ENCODE measurements at places on chromosomes 6 and 20.

GRCh38 chr20:10356628-10357027 lies 77.4 kb downstream of the MKKS start:
- no peak for DNase-seq

- no peak for DNase-seq
These were observed 27.7 kb downstream of the EIF2S2 start for GRCh38 chr20:34084227-34084923.

DNA sequence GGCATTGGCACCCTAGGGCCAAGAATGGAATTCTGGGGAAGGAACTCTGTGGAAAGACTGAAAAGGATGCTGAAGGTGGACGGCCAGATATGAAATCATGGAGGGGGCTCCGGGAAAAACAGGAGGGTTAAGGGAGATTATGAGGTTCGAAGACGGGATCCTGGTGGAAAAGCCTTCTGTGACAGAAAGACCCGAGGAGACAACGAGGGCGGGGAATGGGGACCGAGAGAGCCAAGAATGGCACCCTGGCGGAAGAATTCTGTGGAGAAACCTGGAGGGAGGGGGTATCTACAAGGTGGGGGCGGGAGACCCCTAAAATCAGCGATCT lies 426 bp downstream of the TRMT6 start:
- DNase-seq = no peak

- no peak for DNase-seq
These were observed 16.1 kb upstream of the LMBRD1 start for GRCh38 chr6:69812746-69813427.

- DNase-seq = no peak
These were observed 21.2 kb downstream of the RAB22A start for GRCh38 chr20:58330687-58331086.

GRCh38 chr20:5488823-5489222 lies 172.1 kb upstream of the PROKR2 start:
- no peak for DNase-seq

GRCh38 chr6:22302838-22303237 lies 6.0 kb upstream of the PRL start:
- DNase-seq = no peak

DNA sequence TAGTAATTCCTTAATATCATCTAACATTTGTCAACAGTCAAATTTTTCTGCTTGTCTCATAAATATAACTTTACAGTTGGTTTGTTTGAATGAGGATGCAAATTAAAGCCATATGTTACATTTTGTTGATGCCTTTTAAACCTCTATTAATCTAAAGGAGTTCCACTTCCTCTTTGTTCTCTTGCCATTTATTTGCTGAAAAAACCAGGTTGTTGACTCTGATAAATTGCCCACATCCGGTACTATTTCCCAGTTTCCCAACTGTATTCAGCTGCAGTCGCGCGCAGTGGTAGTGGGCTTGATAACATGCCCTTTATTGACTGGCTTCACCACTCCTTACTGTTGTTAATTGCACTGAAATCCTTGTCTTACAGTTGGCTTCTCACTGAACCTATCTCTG lies 32.8 kb upstream of the SIRPB2 start:
- no peak for DNase-seq

GRCh38 chr20:50421356-50422340 lies 88.5 kb upstream of the PTPN1 start:
- DNase-seq = no peak

DNA sequence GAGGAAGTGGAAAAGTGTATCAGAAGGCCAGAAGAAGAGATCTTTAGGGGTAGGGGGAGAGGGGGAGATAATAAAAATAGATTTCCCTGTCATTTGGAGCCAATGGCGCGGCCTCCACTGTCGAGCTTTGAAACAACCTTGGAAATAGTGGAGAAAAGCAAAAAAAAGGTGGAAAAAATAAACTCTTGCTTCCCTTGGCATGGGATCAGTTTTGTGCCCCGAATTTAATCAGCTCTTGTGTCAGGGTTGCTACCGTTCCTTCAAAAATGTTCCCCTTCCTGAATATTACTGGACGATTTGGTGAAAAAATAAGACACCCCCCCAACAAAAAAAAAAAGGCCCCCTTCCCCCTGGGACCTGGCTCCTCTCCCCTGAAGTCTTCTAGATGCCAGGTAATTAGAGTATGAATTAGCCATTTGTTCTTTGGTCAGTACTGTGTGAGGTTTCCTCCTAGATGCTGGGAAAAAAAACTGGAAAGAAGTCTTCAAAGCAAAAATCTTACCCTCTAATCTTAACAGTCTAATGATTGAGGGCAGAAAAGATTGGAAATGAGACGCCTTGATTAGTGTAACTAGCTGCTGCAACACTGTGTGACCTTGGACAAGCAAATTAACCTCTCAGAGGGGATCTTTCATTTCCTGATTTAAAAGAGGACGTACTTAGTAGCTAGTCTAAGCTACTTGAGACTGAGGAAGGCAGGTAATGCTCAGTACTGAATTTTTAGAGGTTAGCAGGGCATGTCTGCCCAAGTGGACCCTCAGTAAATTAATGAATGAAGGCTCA lies 872 bp upstream of the RBM39 start:
- no peak for DNase-seq

DNA sequence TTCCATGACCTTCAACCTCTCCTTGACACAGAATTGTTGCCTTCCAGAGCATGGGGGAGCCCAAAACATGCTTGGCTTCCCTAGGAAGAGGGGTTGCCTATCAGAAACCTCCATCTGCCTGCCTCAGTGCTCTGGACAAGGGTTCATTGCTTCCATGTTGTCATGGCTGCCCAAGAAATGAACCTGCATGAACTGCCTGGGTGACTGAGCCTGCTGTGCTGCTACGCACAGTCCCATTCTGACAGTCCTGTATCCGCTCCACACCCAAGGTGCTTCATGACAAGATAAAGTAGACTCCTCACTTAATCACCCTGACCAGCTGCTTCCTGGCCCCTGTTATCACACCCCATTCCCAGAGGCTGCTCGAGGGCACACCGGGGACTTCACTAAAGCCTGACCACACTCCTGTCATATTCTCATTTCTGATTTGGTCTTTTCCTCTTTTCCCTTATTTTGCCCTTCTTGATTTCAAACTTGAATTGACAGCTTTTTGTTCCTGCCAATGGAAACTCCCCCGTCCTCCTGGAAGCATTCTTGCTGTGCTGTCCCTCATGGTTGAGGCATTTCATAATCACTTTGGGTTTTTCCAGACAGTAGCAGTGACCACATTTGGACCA lies 31.9 kb downstream of the GMPR start:
- no peak for DNase-seq

DNA sequence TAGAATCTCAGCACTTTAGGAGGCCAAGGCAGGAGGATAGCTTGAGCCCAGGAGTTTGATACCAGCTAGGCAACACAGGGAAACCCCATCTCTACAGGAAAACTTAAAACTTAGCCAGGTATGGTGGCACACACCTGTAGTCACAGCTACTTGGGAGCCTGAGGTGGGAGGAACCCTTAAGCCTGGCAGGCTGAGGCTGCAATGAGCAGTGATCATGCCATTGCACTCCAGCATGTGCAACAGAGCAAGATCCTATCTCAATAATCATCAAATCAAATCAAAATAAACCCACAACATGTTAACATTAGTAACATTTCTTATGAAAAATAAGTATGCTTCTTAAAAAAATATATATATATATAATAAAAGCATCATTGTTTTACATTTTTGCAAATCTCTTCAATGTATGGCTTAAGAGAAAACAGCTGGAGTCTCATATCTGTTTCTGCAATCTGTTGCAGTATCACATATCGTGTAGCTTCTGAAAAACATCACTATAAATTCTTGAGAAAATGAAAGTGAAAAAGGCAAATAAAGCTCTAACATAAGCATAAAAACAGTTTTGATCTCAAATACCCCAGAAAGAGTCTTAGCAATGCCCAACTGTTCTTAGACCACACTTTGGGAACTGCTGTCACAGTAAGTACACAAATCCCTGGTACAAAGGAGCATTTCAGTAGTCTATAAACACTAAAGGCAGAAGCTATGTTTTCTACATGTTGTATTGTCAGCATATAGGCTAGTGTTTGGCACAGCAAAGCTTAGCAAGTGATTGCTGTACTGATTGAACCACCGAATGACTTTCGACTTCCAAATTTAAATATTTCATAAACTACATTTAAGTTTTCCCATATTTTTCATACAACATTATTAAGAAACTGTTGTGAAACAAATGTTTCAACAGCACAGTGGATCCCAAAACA lies 8.0 kb downstream of the MMUT start:
- DNase-seq = no peak

- DNase-seq = no peak
These were observed 131.7 kb downstream of the DNAH8 start for GRCh38 chr6:38846844-38847243.

DNA sequence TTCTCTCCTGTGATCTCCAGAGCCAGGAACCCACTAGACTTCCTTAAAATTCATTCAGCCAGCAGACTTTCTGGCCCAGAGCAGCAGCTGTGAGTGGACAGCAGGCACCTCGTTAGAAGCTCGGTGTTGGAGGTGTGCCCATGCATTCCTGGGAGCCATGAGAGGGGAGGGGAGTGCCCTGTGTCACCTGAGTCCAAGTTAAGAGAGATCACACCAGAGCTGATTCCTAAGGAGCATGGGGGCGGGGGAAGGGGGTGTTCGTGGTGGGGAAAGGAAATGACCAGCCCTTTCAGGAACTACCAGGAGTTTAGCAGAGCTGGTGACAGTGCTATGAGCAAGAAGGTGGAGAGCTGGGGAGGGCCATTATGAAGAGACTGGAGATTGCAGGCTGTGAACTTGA lies 46.9 kb downstream of the GFRA4 start:
- no peak for DNase-seq

DNA sequence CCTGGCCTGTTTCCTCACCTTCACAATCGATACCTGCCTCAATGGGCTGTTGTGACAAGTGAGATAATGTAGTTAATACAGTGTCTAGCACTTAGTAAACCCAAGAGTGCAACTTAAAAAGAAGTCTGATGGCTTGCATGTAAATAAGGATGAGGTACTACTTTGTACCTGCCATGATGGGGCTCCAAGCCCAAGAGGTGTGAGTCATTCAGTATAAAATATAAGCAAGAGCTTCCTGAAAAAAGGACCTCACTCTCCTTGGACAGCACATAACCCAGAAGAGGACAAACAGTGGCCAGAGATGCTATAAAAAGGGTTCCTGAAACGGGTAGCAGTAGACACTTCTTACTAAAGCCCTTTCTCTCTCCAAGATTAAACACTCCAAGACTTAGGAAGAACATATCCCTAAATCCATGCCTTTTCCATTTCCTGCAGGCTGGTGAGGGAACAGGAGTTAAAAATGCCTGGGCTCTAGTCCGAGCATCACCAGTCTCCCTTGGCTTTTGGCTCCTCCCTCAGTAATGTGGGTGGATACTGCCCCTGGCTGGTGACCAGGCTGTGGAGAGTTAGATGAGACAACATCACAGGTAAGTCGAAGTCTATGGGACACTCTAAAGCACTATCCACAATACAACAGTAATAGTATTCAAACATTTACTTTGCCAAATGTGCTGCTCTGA lies 4.3 kb downstream of the UBE2V1 start:
- no peak for DNase-seq

- DNase-seq = no peak
These were observed 883 bp upstream of the CCDC28A start for GRCh38 chr6:138772596-138773176.

DNA sequence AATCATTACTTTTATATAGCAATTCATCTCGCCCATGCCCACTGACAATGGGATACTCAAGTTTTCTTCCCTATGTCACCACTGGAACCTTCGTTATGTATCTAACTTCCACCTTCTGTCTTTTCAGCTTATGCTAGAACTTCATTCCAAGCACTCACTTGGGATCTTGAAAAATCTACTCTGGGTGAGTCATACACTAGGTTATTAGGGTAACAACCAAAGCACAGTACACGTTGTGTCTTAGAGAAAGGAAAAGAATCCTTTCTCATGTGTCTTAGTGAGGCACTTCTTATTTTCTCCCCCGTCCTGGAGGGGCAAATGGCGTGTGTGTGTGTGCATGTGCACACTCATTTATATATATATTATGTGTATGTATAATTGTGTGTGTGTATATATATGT lies 18.3 kb upstream of the FAM162B start:
- no peak for DNase-seq

- DNase-seq = no peak
These were observed 139.1 kb upstream of the LAMP5 start for GRCh38 chr20:9375221-9375681.

DNA sequence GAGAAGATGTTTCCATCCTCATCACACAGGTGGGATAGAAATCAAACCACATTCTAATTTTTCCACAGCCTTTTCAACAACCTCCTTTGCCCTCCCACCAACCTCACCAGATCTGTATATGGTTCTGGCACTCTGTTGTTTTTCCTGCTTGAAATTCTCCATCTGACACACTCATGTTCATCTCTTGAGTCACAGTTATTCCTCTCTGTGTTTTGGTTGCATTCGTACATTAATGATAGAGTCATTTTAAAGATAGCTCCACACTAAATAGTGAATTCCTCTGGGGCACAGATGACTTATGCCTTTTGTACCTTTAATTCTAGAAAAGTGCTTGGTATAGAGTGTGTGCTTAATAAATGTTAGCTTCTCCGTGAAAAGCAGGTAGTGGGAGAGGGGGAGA lies 1.4 kb upstream of the GCLC start:
- no peak for DNase-seq

DNA sequence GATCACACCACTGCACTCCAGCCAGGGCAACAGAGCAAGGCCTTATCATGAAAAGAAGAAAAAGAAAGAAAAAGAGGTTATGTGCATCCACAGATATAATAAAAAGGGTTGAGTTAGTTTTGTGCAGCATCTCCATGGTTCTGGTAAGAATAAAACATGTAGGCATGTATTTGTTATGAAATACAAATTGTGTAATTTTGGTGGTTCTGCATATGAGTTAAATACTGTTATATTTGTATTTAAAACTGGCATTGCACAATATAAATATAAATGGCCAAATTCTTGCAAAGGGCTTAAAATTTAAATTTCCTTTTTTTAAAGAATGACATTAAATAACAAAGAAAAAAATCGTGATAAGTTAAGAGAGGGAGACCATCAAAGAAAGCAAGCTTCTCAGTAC lies 159.1 kb upstream of the PREP start:
- DNase-seq = no peak

- DNase-seq = no peak
These were observed 3.7 kb downstream of the TFB1M start for GRCh38 chr6:155310596-155310995.

- no peak for DNase-seq
These were observed 67.8 kb downstream of the THBS2 start for GRCh38 chr6:169185692-169186485.

- DNase-seq = no peak
These were observed 407.5 kb upstream of the PLCB4 start for GRCh38 chr20:8661229-8661952.

DNA sequence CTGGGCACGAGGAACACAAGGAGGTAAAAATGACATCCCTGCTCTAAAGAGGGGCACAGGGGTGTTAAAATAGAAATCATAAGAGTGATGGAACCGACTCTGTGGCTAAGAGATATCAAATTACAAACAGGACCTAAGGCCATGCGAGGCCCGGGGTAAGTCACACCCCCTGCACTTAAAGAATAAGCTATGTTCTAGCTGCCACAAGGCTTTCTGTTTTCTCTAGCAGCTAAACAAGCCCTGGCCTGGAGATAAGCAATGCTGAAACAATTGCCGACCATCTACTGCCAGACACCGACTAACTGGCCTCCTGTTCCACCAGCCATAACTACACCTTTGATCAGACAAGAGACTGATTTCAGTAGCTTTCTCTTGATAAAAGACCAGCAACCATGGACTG lies 32.4 kb downstream of the MDGA1 start:
- no peak for DNase-seq

GRCh38 chr20:4371623-4372251 lies 350.0 kb upstream of the PRND start:
- no peak for DNase-seq

GRCh38 chr20:17556837-17557674 lies 12.8 kb upstream of the DSTN start:
- DNase-seq = no peak
